HT-29 (cell line): ENCODE measurements at places on chromosomes 12 and 14. TPM values are rescaled to one million over a fixed set of nuclear protein-coding genes. Genes with fewer than 3 reads are reported as not detected.

ACSS3 gene
- total RNA-seq, result not detected in 2 replicates

GLIPR1L1 gene
- not detected in 2 replicates for total RNA-seq

DNA sequence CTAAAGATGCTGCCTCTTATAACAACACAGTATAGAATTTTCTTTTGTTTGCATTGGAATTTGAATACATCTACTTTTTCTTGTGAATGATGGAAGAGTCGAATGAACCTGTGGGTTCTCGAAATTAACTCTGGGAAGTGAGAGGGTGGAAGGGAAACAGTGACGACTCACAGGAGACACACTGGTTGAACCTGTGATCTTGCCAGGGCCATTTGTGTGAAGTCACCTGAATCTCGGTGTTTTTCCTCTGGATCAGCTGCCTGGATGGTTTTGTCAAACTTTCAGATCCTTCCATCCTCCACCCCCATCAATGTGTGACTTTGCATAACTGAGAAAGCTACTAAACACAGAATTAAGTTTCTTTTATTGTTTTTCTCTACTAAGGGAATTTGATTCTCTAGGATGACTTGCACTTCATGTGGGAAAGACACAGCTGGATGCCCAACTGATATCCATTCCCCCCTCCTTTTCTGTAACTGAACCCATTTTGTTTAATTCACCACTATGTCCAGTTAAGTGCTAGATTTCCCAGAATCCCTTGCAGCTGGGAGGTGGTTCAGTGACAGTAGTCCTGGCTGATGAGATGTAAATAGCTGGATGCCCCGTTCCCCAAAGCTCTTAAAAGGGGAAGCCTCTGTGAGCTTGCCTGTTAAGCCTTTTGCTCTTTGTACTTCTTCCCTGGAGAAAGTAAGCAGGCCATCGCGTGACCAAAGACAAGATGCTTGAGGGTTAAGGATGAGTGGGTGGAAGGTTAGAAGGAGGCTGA, 6.3 kb downstream of the PPFIBP1 start:
- DNase-seq, result no peak

GRCh38 chr12:120944645-120945217, 33.6 kb upstream of the HNF1A start:
- peak; percentile 74 for DNase-seq
